ENCODE measurements at places on chromosomes 6 and 20.

DNA sequence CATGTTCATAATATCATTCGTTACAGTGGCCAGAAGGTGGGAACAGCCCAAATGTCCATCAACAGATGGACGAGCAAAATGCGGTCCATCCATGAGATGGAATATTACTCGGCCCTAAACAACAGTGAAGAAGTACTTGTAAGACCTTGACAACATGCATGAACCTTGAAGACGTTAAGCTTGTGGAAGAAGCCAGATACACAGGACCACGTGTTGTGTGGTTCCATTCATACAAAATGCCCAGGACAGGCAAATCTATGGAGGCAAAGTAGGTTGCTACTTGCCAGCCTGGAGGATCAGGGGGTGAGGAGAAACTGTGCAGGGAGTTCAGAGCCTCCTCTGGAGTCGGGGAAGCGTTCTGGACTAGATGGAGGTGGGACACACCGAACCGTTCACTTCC lies 207.1 kb downstream of the ERMARD start:
- DNase-seq, result no peak

DNA sequence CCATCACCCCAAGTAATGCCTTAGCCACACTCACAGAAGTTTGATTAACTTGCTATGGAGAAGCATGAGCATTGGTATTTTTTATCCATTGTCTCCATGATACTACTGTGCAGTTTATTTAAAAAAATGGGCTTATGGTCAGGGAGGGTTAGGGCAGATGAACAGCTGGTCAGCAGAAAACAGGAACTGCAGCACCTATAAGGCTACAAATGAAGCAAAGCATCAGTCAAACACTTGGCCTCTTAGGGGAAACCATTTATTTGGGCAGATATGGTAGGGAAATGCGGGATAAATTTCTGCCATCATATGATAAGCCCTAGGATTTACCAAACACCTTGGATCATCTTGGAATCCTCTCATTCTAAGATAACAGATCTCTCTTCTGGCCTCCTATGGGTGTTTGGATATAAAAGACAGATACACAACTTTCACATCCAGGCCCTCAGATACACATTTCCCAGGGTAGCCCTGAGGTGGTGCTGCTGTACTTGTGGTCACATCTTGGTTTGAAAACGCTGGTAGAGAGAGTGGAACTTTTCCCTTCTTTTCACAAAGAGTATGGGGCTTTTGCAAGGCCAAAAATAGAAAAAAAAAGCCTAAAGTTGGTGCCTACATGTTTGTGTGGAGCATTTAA lies 42.8 kb upstream of the AHI1 start:
- DNase-seq, result no peak

GRCh38 chr20:1619861-1620444 lies at the start of gene SIRPB1:
SIRPB1 (minus strand) TSS chr20:1620009; CDS start chr20:1619944, 65 bp downstream.
- no peak for DNase-seq

DNA sequence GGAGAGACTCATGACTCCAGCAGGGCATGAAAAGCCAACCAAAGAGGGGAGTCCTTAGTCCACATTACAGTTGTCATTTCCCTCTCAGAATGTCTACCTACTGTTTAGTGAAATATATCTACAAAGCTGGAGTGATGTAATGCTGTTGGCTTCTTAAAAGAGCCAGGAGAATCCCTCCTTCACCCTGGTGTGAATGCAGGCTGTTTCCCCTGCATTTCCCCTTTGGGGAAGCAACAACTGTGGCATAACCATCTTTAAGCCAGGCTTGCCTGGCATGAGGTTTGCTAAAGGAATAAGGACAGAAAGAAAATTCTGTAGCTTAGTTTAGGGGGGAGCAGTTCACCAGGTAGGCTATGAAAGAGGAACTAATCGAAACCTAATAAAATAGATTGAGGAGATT lies 129.5 kb downstream of the CRYBG1 start:
- DNase-seq, result no peak

GRCh38 chr20:9177278-9177677 lies 108.4 kb downstream of the PLCB4 start:
- no peak for DNase-seq

GRCh38 chr20:47055699-47056369 lies 161.2 kb downstream of the EYA2 start:
- no peak for DNase-seq

- DNase-seq, result no peak
Observed at GRCh38 chr6:108437821-108438220, 122.9 kb upstream of the FOXO3 start.

- no peak for DNase-seq
Observed at GRCh38 chr6:132584698-132585097, 4.8 kb downstream of the TAAR5 start.

All from activated T-cell treated with anti-CD3 and anti-CD28 coated beads for 24 hours (primary cell).